NCI-H510A treated with DMSO at 0.1 percent for 48 hours (cell line): ENCODE measurements at places on chromosomes 1 and 21.

DNA sequence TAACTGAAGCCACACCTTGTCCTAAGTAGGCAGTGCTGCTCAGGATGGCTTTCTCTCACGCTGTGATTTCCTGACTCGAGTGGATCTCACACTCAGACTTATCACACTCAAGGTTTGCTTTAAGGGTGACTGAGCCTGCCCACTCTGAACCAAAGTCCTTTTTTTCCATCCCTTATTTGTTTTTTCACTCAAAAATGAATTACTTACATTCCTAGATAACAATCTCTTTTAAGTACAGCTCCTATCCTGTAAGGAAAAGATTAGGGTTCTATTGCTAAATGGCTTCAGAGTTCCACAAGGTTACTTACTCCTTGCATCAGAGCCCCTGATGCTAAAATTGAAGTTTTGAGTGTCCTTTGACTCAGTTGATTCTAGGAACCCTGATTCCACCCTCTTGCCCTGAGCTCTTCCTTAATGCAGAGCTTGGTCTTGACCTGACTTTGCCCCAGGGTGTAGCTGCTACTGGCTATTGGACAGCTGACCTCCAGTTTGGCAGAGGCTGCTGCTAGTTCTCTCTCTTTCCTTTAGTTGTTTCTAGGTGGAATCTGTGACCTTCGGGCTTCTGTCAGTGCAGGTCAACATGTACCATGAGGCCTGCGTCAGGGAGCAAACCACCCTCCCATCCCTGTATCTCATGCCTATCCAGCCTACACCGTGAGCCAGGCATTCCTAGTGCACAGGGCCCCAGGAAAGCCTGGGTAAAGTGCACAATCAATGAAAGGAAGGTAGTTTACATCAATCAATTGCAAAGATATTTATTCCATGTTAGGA, 80.1 kb upstream of the CD55 start:
- DNase-seq, result no peak

DNA sequence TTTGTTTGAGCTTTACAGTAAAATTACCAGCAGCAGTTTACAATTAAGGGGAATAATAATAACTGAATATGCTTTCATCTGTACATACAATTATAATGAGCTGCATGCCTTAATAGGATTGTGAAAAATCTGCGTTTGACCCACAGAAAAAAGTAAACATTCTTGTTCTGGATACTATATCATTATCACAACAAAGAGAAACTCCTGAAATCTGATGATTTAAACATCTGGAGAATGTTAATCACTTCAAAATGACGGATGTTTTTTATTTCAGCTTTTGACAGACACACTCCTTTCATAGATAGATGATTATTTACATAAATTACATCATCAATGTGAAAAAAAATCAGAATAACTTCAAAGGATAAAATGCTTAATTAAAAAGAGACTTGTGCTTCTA, 58.5 kb downstream of the TYW3 start:
- DNase-seq, result no peak

DNA sequence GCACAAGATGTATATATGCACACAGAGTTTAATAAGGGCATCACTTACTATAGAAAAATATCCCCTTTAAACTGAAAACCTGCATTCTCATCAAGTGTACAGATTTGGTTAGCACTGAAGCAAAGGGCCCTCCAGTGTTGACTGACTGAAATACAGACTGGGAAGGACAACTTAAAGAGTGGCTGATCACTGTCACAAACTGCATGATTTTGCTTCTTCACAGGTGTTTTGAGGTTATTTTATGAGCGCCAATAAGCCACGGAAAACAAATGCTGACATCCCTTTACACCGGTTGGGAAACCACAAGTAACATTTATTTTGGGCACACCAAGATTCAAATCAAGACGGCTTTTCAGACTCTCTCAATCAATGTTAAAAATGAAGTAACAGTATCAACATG, 30.9 kb upstream of the RAP1GAP start:
- no peak for DNase-seq

DNA sequence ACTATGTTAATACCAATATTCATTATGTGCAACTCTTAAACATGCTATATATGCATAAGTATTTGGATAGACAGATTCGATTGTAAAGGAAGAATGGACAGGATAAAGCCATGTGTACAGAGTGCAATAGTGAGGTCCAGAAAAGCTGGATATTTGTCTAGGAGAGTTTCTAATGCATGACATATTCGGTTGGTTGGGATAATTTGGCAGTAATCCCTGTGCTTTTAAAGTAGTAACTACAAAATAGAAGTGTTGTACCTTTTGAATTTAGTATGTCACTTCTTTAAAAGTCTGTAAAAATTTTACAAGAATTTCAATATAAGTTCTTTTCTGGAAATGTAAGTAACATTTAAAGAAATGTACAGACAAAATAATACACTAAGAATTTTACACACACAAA, 774.5 kb downstream of the USP25 start:
- DNase-seq, result no peak

- DNase-seq, result peak; percentile 69
Measured at GRCh38 chr1:19860418-19860817, 21.8 kb upstream of the OTUD3 start.

- DNase-seq, result peak; percentile 52
Measured at GRCh38 chr1:110035236-110035752, 870 bp downstream of the STRIP1 start.

DNA sequence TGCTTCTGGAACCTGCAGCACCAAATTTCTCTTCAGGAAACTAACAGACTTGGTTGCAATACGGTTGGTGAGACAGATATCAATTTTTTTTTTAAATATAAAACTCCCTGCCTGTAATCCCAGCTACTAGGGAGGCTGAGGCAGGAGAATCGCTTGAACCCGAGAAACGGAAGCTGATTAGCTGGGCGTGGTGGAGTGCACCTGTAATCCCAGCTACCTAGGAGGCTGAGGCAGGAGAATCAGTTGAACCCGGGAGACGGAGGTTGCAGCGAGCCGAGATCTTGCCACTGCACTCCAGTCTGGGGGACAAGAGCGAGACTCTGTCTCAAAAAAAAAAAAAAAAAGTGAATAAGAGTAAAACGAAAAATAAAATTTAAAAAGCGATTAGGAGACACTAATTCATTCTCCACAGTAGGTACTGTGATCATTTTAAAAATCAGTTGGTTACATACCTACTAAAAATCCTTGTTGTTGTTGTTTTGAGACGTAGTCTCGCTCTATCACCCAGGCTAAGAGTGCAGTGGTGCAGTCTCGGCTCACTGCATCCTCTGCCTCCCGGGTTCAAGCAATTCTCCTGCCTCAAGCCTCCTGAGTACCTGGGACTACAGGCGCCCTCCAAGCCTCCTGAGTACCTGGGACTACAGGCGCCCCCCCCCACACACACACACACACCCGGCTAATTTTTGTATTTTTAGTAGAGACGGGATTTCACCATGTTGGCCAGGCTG, 796 bp upstream of the RBM8A start:
- no peak for DNase-seq

DNA sequence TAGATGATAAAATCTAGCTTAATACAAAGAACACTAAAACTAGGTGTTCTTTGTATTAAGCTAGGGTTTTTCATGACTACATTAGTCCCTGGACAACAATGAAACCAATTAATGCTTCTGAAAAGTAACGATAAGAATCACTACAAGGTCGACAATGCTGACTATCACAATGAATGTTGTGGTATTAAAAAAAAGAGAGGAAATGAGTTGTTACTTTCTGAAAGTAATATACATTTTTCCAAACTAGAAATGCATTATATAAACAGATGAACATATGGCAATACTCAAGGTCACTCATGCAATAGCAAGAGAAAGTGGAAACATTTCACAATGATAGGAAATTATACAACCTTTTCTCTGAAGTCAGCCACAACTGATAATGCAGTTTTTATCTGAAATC, 19.0 kb downstream of the DPH5 start:
- no peak for DNase-seq

GRCh38 chr1:17075470-17076255, 21.8 kb upstream of the SDHB start:
- DNase-seq, result no peak

- no peak for DNase-seq
Measured at GRCh38 chr21:18840239-18840638, 436.7 kb upstream of the TMPRSS15 start.

GRCh38 chr1:229535230-229535629, 23.3 kb downstream of the ABCB10 start:
- DNase-seq, result no peak
